ENCODE measurements at places on chromosomes 7 and 10.
A peak's percentile ranks its signal among the peaks of the same experiment; 100 is the strongest.

- DNase-seq = peak; percentile 89
Observed at GRCh38 chr10:71860243-71861029, 9.4 kb upstream of the PSAP start.

DNA sequence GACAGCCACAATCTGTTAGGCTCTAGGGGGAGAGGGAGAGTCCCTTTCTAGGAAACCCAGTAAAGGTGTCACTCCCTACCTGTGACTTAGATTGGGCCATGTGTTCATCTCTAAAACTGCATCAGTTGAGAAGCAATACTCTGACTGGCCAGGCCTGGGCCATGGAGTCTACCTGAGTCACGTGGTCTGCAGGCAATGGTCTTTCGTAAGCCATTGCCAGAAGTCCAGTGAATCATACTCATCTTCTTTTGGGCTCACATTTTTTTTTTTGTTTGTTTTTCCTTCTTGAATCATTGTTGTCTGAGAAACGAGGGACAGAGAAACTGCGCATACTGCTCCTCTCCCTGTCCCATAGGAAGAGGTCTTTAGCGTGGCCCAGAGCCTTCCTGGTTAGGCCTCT is 215.6 kb downstream of the CCSER2 start:
- no peak for DNase-seq

DNA sequence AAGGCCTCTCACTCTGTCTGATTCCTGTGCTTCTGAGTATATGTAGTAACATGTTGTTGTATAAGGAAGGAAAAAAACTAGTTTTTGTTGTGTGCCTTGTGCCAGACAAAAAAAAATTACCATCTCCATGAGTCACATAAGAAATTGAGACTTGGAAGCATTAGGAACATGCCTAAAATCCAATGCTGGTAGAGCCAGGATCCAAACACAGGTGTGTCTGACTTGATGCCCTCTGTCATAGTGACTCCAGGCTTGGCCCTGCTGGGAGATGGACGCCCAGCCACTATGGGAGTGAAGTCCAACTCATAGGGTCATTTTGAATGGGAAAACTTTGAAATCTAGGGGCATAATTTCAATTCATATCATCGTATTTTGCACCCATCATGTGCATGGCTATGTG is 38.0 kb downstream of the PYROXD2 start:
- no peak for DNase-seq

- DNase-seq = no peak
Observed at GRCh38 chr7:82726038-82726800, 282.6 kb upstream of the CACNA2D1 start.

DNA sequence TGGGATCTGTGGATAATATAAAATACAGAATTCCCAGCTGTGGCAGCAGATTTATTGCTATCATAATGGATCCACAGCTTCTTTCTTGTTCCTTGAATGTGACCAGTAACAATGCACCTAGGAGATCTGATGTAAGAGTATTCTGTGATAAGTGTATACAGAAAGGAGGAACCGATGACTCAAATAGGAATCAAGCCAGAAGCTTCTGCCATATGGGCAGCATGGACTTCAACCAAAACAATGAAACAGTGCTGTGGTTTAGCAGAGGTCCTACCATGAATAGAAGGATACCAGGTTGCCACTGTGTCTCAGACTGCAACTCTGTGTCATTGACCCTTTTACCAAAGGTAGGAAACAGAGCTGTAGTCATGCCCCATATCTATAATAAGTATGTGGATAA is 81.8 kb downstream of the PTPRZ1 start:
- DNase-seq = no peak

GRCh38 chr7:144653449-144653848 is 182.4 kb downstream of the TPK1 start:
- no peak for DNase-seq

DNA sequence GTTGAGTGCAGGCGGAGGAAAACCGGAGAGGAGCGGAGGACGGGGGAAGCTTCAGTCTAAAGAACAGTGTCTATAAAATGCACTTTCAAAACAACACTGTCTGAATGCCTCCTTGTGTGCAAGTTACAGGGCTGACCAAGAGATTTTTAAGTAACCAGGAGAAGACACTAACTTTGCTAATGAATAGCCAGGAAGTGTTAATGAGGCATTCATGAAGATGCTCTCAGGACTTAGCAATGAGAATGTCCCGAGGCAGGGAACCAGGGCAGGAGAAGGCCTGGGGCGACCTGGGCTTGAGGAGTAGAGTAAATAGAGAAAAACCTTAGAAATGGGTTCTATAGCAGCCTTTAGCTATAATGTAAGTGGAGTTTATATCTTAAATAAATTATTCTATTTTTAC is 312.1 kb downstream of the SKIDA1 start:
- no peak for DNase-seq

DNA sequence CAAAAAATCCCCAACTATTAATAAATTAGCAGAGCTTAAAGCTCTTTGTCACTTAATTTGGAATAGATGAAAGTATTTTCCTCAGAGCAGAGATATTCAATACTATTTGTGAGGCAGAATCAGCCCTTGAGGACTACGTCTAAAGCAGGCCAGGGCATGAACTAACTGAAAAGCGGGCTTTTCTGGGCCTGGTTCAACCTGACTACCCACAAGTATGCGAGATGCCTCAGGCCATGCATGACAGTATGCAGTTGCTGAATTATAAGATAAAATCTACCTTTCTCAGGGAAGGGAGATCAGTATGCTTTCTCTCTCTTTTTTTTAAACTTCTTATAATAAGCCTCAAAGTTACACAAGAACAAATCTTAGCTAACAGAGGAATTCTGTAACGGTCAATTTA is 20.1 kb downstream of the TMEM168 start:
- no peak for DNase-seq
